ENCODE measurements at places on chromosomes 6 and 20.

DNA sequence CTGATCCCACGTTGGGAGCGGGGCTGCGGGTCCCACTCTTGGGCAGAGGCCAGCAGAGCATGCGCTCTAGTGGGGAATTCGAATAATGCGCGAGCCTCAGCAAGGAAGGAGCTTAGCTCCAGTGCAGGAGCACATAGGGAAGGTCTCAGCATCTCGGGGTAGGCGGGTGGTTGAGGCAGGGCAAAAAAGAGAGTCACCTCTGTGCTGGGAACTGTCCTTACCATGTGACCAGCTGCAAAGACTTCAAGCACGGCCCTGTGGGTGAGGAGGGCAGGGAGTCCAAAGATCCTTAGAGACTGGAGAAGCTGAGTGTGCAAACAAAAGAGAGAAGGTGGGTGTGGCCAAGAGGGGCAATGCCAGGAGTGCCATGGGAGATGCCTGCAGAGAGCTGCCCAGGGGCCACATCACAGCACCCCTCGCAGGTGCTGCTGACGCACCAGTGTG is 79.2 kb upstream of the CD93 start:
- DNase-seq = no peak

GRCh38 chr6:152700427-152700826 is 2.7 kb downstream of the MYCT1 start:
- no peak for DNase-seq

GRCh38 chr6:30044630-30045029 is 16.4 kb upstream of the POLR1H start:
- DNase-seq = no peak

- no peak for DNase-seq
These were observed 77.4 kb downstream of the ASXL1 start for GRCh38 chr20:32435449-32436107.

DNA sequence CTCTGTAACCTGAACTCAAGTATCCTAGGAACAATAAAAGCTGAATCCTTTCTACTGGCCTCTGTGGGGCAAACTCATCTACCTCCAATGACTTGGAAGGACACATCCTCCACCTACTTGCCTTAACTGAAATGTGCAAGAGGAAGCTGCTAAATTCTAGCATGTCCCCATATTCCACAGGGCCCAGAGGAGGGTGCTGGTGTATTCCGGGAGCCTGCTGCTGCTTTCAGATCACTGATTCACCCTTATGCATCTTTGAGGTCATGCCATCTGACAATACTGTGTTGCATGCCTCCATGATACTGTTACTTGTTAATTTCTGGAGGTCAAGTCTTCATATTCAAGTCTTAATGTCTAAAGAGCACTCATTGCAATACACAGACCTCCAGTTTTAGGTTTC is 40.3 kb downstream of the LYRM4 start:
- no peak for DNase-seq
